Stimulated activated CD4-positive, alpha-beta T cell treated with anti-CD3 and anti-CD28 coated beads, Interleukin-2, amount 100 ng/mL, for 48 hours (primary cell): ENCODE measurements at places on chromosomes 11 and 22.

- DNase-seq, result no peak
Observed at GRCh38 chr11:8933931-8934330, 1.2 kb upstream of the C11orf16 start.

GRCh38 chr11:34827228-34827627, 89.0 kb downstream of the APIP start:
- DNase-seq, result no peak

DNA sequence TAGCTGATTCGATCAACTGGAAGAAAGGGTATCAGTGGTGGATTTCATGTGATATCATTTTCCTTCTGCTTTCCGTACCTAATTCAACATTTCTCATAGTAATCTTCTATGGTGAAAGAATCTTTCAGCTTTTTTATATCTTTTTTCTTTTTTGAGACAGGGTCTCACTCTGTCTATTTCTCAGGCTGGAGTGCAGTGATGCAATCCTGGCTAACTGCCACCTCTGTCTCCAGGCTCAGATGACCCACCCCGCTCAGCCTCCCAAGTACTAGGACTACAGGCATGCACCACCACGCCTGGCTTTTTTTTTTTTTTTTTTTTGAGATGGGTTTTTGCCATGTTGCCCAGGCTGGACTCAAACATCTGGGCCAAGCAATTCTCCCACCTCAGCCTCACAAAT, 18.6 kb upstream of the CHORDC1 start:
- DNase-seq, result no peak

DNA sequence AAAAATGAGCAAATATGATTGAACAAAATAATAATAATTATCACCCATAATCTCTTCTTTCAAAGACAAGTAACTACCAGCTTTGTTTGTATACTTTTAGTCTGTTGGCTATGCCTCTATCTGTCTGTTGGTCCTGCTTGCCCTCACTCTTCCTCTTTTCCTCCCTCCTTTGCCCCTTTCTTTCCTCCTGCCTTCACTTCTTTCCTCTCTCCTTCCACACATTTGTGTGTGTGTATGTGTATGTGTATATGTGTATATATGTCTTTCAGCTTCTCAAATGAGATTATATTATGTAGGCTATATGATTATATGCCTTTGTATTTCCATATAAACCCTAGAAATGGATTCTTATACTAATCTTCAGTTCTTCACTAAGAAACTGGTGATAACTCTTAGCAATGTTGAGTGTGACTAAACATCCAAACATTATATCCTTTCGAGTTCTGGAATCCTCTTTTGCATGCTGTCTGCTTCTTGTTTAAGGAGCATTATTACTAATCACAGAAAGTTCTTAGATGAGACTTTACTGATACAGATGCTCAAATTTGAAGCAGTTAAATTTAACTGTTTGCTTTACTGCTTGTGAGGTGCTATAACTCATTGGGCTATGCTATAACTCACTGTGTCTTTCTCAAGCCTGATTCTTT, 219.1 kb downstream of the TMEM135 start:
- DNase-seq, result no peak

GRCh38 chr22:17820879-17821439, 46.7 kb upstream of the BID start:
- no peak for DNase-seq

GRCh38 chr22:45478108-45478771, 24.4 kb upstream of the FBLN1 start:
- DNase-seq, result no peak

- no peak for DNase-seq
Observed at GRCh38 chr22:46290843-46291785, 5.6 kb upstream of the GTSE1 start.

GRCh38 chr11:111331711-111332479, 33.5 kb downstream of the POU2AF3 start:
- DNase-seq, result no peak
